ENCODE measurements at places on chromosomes 3 and 15. TPM values are rescaled to one million over a fixed set of nuclear protein-coding genes. Genes with fewer than 3 reads are reported as not detected.

Gene CIDEC
- total RNA-seq: not detected

Gene LIPC
- 7.4 TPM for total RNA-seq

Gene KIF15
- total RNA-seq: 39.8 TPM

Gene ERICH6
- total RNA-seq: 0.23 TPM

Gene GABRR3
- not detected for total RNA-seq

Gene XYLB
- 2.6 TPM for total RNA-seq

Gene ARHGEF26
- not detected for total RNA-seq

All from activated naive CD8-positive, alpha-beta T cell treated with anti-CD3 and anti-CD28 coated beads, Interleukin-2, amount 10 ng/mL, durations not matched to agents 7 days and 5 days (primary cell).